Left ventricle myocardium superior (tissue), 1 donor: ENCODE measurements at places on chromosomes 2 and 18. TPM values are rescaled to one million over a fixed set of nuclear protein-coding genes. Genes with fewer than 3 reads are reported as not detected.

Gene RAB6C
- 0.25 TPM for total RNA-seq

GRCh38 chr2:34670482-34670881 is 1071.4 kb upstream of the FAM98A start:
- no peak for DNase-seq

Gene DSG3
- total RNA-seq: not detected

DNA sequence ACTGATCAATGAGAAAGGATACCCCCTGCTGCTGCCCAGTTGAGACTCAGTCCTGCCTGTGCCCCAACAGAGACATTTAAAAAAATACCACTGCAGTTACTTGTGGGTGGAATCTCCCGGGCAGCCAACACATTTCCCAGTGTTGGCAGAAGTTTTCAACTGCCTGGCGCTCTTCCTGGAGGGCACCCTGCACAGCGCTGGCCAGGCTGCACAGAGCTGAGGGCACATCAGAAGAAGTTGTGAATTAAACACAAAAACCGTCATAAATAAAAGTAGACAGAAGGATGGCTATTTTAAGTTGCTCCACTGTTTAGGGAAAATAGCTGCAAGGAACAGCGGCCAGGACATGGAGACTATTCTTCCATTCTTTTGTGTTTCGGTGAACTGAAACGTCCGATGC is 110.2 kb upstream of the THOC1 start:
- DNase-seq: no peak

Gene PIEZO2
- 1.1 TPM for total RNA-seq

DNA sequence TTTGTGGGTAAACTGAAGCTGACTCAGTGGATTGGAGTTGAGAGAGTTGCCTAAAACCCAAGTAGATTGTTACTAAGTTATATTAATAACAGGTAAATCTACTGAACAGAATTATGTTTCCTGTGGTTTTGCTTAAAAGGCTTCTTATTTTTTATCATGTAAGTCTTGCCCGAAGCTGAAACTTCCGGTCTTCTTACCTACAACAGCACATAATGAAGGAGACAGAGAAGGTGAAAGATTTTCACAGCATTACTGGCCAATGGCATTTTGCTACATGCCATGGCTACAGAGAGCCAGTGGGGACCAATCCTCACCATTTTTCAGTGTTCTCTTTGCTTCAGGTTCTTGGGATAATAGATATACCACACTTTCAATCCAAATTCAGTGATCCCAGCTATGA is 220.0 kb downstream of the ERBB4 start:
- no peak for DNase-seq

DNA sequence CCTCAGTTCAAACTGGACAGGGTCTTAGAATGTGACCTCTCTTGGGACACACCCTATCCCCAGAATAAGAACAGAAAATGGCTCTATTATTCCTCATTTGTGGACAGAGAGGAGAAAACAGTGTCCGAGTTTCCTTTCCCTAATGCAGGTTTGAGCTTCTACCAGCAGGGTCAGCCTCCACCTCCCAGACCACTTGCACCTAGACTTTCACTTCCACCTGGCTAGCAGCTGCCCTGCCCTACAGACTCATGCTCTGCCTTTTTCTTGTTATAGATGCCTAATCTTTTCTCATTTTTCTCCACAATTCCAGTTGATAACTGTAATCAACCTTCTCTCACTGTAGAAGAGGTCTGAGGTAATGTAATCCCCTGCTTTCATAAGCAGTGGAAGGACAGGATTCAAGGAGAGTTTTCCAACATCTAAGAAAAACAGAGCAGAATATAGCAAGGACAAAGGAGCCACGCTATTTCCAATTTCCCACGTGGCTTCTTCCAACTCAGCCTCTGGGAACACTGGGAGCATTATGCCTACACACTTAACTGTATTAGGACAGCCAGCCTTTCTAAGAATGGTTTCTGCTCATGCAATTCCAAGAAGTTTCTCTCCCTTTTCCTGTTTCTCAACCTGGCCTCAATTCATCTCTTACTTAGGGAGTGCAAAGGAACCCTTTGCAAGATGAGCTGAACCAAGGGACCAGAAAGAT is 239.8 kb downstream of the BCL11A start:
- no peak for DNase-seq

GRCh38 chr2:137228566-137228965 is 463.2 kb downstream of the THSD7B start:
- DNase-seq: no peak

GRCh38 chr2:158773121-158773520 is 22.0 kb upstream of the DAPL1 start:
- DNase-seq: no peak

Gene DTYMK
- 10.5 TPM for total RNA-seq

Gene COQ10B
- total RNA-seq: 25.6 TPM

- no peak for DNase-seq
Observed at GRCh38 chr2:134410831-134411231, 157.0 kb downstream of the MGAT5 start.

- no peak for DNase-seq
Observed at GRCh38 chr18:75475228-75475627, 47.7 kb upstream of the SMIM21 start.

Gene SAG
- not detected for total RNA-seq

Gene CENPA
- total RNA-seq: not detected

Gene TRIP12
- 194 TPM for total RNA-seq

DNA sequence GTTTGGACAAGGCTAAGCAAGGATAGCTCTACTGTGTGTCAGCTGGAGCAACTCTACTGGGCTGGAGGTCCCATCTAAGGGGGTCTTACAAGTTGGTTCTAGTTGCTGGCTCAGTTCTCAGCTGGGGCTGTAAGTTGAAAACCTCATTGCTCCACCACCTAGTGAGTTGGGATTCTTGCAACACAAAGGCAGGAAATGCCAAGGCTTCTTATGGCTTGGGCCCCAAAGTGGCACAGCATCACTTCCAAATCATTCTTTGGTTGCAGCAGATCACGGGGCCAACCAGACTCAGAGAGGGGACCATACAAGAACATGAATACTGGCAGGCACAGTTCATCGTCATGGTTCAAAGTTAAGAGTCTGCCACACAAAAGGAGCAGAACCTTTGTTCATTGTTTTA is 332.7 kb downstream of the LRRTM1 start:
- DNase-seq: no peak

- peak; percentile 67 for DNase-seq
Observed at GRCh38 chr18:50970006-50970405, 2.2 kb downstream of the ELAC1 start.

- DNase-seq: no peak
Observed at GRCh38 chr2:46569061-46569560, 89.7 kb downstream of the TMEM247 start.

- DNase-seq: no peak
Observed at GRCh38 chr2:238475034-238475433, 48.3 kb downstream of the ASB1 start.

- no peak for DNase-seq
Observed at GRCh38 chr2:3121601-3122000, 256.0 kb downstream of the EIPR1 start.

Gene CNGA3
- total RNA-seq: not detected

- DNase-seq: no peak
Observed at GRCh38 chr2:85130407-85130806, 2.8 kb upstream of the TCF7L1 start.

GRCh38 chr2:55301277-55301676 is 32.2 kb upstream of the MTIF2 start:
- no peak for DNase-seq

Gene RAPGEF4
- 16.6 TPM for total RNA-seq

DNA sequence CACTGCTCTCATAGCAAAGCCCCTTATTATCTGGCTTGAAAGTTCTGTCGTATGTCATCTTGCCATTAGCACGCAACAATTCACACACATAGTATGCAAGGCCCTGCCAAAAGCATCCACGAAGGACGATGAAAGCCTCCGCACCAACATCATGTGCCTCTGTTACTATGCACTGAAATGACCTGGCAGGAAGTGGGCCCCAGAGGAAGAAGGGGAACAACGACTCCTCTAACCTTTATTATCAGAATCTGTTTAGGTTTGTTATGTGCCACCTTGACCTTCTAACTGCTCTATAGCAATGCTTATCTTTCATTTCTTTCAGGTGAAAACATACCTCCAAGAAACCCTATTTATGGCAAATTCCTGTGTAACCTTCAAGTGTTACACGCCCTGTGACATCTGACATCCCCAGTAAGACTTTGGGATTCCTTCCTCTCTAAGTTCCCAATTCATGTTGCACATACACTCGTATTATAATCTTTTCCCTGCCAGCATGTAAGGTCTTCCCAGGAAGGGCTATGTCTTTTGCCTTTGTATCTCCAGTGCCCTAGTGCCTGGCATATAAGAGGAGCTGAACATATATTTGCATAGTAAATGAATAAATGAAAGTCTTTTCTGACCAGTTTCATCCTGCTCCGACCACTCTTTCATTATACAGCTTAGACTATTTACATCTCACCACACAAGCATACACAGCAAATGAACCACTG is 7.0 kb upstream of the NDUFV2 start:
- DNase-seq: no peak

Gene ASIC4
- total RNA-seq: not detected

Gene CCDC178
- total RNA-seq: 0.55 TPM

Gene NAT8
- total RNA-seq: not detected

DNA sequence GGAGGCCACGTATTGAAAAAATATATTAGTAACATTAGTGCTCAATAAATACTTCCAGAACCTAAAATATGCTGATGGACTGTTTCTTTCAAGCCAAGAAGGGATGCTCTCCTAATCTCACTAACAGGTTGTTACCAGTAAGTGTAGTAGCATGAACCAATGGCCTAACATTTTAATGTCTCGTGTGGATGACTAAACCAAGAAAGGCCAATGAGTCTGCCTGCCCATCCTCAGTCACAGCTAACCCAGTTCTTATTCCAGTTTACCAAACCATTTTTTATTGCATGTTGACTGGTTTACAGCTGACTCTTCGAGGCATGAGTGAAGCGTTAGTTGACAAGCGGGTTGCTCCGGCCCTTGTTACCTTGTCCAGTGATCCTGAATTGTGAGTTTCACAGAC is 45.1 kb upstream of the TNFRSF11A start:
- no peak for DNase-seq

GRCh38 chr2:219205165-219205538 is 1.4 kb upstream of the ZFAND2B start:
- DNase-seq: no peak

DNA sequence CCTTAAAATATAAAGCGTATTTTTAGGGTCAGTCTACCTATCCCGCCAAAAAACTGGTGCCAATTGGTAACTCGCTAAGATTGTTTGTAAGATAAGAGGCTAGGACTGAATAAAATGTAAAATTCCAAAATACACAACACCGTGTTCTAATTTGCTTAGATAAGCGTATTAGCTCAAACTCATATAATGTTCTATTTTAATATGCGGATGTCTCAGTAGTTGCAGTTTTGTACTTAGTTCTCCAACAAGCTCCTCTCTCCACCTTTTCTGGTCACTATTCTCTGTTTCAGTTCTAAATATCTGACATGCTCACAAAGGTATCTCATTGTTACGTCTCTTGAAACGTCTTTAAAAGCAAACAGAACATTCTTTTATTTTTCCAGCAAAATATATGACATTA is 24.0 kb downstream of the NETO1 start:
- no peak for DNase-seq

Gene POLR1B
- total RNA-seq: 12.2 TPM

DNA sequence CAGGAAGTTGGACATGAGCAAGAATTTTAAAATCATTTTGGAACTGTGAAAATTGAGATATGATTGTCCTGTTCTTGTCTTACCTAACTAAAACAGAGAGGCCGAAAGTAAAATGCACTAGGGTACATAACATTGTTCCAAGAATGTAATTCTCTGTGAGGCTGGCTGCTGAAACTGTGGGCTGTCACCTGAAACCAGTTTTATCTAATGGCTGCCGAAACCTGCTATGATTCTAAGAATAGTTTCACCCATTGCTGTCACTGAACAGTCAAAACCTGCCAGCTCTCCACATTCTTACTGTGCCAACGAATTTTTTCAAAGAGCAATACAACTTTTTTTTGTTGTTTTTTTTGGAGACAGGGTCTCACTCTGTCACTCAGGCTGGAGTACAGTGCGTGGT is 119.3 kb upstream of the ZSWIM2 start:
- no peak for DNase-seq

- no peak for DNase-seq
Observed at GRCh38 chr2:1997409-1997808, 253.1 kb upstream of the PXDN start.

- no peak for DNase-seq
Observed at GRCh38 chr2:50333529-50334228, 698.3 kb downstream of the NRXN1 start.

DNA sequence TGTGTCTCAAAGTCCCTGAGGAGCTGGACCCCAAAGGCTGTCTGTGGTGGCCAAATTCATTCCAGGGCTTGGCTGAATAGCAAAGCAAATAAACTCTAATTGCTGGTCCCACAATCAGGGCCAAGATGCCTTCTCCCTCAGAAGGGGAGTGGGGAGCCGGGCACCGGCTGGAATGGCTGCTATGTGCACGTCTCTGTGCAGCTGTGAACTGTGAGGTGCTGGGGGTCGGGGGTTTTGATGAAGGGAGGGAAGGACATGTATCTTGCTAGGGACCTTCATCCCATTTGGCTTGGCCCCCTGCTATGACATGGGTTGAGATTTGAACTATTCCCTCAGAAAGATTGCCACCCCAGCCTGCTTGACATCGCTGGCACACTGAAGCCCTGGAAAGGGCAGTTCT is 60.4 kb downstream of the CIB4 start:
- no peak for DNase-seq

DNA sequence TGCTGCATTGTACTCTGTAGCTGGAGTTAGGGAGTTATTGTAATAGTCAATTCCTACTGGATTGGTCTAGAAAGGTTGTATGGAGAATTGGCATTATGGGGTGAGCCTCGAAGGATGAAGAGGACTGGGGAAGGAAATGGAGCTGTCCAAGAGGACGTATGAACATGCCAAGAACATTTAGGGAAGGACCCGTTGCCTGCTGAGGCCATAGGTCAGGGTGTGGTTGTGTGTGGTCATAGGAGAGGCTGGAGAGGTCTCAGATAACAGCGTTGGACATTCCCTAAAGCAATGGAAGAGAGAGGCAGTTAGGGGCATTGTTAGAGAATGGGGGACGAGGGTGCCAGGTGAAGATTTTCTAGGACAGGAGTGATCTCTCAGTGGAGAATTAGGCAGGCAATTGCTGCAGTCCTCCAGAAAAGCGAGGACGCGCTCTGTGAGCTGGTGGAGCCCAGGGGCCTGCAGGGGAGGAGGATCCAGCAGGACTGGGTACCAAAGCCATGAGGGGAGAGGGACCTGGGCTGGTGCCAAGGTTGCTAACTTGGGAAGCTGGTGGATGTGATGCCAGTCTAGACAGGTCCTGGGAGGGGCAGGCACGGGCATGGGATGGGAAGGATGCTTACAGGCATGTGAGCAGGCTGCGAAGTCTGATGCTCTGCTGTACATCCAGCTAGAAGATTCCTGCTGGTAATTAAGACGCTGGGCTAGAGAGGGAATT is 9.4 kb upstream of the PSD4 start:
- no peak for DNase-seq

- no peak for DNase-seq
Observed at GRCh38 chr2:34660741-34661140, 1061.6 kb upstream of the FAM98A start.

- no peak for DNase-seq
Observed at GRCh38 chr18:13241893-13242175, 23.3 kb downstream of the LDLRAD4 start.

Gene SLC39A6
- total RNA-seq: 13.4 TPM

- peak; percentile 11 for DNase-seq
Observed at GRCh38 chr2:241011296-241011600, 12.8 kb downstream of the SNED1 start.
